ENCODE measurements at places on chromosomes 5 and 9.

GRCh38 chr5:88691230-88691582 is 191.8 kb downstream of the MEF2C start:
- no peak for DNase-seq

DNA sequence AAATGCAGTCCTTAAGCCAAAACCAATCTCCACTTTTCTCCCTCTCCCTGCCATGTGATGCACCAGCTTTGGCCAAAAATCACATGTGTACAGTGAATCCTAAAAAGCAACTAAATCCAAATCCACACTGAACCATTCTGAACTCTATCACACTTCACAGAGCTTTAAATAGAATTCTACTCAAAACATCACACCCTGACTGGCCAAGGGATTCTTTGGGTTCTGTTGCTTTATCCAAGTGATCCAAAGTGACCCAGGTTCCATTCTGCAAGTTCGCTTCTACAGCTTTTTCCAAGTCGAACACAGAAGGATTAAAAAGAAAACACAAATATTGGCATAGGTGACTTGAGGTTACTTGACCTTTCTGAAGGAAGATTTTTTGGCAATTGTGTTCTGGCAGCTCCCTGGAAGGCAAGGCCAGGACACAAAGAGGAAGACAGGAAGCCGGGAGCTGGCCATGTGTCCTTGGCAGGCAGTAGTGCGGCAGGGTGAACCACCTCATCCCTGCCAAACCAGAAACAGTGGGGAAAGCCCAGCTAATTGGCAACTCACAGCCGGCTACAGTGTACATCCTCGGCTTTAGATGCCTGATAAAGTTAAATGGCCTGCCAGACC is 115.0 kb downstream of the NFIB start:
- no peak for DNase-seq

DNA sequence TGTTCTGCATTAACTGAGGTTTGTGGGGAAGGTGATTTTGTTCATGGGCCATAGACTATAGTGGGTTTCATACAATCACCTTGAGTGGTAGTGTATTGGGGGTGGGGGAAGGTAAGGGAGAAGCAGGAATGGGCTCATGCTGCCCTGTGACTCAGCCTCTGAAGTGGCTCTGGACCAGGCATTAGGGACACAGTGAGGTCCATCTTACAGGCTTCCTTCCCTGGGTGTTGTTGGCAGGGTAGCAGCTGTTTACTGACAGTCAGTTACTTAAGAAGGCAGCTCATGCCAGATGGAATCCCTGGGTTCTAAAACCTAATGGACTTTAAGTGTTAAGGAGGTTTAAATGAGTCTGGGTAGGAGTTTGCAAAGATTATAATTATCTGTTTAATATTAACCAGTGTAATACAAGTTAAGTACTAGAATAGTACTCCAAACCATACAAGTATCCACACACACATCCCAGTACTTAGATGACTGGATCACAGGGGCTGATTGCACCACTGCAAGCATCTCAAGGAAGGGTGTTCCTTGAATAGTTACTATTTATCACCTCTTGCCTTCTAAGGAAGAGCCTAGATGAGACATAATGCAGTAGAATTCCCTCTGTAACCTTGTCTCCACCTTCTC is 59.3 kb downstream of the CAST start:
- DNase-seq = no peak

GRCh38 chr9:31040564-31040963 is 1343.9 kb upstream of the ACO1 start:
- DNase-seq = no peak

DNA sequence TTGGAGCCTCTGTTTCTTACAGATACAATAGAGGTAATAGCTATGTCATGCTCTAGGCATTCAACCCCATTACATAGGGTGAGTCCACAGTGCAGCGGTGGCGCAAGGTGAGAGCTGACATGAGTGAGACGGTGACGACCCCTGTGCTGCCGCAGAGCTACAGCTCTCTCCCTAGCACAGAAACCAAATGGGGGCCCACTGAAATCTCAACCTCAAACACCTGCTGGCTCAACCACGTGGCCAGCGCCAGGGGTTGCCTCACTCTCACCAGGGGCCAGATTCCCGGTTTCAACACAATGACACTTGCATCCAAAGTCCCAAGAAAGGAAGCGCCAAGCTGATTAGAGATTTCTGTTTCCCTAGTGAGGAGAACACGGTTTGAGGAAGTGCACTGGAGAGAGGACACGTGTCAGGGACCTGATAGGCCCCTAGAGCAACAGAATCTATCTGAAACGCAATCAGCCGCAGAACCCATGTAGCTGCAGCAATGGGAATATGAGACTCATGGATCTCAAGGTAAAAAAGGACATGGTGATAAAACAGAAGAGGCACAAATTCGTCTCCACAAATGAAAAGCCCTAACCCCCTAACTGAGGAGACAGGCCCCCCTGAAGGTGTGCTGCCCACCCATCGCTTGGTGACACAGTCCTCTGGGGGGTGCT is 114.3 kb downstream of the CRB2 start:
- no peak for DNase-seq

DNA sequence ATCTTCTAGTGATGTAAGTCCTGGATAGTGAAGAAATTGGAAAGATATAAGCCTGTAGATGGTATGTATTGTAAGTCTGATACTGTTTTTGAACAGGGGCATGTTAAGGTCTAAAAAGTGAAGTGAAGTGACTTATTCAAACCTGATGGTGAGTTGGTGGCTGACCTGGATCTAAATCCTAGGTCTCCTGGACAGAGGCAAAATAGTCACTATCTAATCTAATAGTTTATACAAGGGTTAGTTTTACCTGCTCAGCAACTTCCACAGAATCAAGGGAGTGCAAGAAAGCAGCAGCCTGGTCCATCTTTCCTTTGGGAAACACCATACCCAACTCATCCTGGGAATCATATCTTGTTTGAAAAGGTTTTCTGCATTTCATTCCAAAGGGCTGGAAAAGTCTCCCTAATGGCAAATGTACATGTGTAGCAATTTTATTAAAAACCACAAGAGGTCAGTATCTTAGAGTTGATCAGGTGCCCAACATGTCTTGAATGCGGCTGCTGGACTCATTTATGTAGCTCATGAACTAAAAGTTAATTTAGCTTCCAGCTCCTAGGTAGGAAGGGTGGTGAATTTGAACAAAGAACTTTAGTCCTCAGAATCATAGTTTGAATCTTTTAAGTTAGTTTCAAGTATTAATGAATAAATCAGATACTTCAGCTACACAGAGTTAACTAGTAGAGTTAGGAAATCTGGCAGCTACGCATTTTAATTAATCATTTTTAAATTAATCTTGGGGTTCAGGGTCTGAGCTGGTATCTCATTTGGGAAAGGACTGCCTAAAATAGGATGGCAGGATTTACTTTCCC is 26.0 kb downstream of the SKP2 start:
- DNase-seq = no peak

- DNase-seq = no peak
Observed at GRCh38 chr5:15948190-15948589, 231.4 kb downstream of the MARCHF11 start.

GRCh38 chr5:179914032-179914755 is 6.5 kb upstream of the TBC1D9B start:
- DNase-seq = no peak

DNA sequence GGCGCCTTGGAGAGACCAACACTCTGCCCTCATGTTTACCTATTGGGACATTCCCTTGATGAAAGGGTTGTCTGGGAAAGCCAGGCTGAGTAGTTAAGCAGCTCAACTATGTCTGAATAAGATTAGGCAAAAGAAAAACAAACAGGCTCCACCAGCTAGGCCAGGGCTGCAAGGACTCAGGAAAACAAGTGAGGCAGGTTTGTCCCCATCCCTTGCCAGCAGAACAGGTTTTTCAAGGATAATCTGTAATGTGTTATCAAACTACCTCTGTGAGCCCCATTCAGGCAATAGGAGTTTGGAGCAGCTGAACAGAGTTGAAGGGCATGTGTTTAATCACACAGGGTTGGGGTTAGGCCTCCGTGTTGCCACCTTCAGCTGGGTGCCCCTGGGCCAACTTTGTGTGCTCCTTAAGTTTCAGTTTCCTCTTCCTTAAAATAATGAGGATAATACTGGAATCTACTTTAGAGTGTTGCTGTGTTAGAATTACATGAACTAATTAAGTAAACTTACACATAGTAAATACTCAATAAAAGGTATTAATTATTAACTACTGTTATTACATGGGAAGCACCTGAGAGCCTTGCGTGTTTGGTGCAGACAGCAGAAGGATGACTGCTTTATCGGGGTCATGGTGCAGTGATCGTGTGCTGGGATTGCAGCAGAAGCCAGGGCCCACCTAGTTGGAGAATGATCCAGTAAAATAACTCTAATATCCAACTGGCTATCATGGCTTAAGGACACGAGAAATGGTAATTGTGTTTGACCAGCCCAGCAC is 72.1 kb upstream of the ATP10B start:
- no peak for DNase-seq

DNA sequence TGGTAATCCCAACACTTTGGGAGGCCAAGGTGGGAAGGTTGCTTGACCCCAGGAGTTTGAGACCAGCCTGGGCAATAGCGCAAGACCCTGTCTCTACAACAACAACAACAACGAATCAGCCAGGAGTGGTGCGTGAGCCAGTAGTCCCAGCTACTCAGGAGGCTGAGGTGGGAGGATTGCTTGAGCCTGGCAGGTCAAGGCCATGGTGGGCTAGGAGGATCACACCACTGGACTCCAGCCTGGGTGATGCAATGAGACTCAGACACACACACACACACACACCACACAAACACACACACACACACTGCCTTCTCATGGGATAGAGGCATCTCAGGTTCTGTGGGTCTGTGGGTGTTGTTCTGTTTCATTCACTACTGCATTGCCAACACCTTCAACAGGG is 115.0 kb downstream of the DCP2 start:
- DNase-seq = no peak

- no peak for DNase-seq
Observed at GRCh38 chr5:127434588-127434987, 82.9 kb upstream of the PRRC1 start.

DNA sequence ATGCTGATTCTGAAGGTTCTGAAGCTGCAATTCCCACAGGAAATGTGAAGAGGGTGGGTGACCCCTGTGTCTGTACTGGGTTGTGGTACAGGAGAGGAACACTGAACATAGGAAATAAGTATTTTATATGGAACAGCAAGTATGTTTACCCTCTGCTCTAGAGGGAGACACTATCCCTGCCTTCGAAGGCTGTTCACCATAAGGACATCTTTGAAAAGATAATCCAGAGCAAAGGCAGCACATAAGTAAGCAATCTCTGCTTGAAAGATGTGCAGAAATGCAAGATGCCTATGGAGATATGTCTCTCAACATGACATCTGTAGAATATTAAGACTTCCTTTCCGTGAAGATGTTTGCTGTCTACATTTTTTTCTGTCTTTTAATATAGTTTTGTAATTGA is 184.4 kb upstream of the EFNA5 start:
- DNase-seq = no peak

GRCh38 chr9:6410633-6411032 is 2.4 kb upstream of the UHRF2 start:
- no peak for DNase-seq

- no peak for DNase-seq
Observed at GRCh38 chr5:17769277-17769676, 135.0 kb downstream of the TAF11L14 start.

DNA sequence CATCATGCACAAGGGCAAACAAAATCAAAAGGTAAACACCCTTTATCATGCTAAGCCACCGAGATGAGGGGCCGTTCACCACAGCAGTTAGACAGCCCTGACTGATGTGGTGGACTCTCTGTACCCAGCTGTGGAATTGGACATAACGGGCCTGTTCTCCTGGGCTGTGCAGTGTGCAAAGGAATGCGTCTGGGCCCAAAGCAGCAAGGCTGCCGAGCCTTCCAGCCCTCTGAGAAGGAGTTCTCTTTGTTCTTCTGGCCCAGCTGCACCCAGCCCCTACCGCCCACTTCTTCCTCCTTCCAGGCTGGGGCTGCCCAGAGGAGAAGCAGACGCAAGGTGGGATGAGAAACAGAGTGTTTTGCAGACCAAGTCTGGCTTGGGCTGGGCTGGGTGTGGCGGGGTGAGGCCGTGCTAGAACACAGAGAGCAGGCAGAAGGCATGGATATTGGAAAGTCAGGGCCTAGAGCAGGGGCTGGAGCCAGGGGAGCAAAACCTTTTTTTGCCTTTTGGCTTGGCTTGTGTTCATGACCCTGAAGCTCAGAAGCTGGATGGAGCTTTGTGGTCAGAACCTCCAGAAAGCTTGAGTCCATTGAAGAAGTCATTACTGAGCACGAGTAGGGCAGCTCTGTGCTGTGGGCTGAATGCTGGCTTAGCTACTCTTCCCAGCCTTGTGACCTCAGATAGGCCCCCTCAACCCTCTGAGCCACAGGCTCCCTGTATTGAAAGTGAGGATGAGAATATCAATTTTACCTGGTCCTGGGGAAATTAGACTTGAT is 49.8 kb upstream of the SH3PXD2B start:
- no peak for DNase-seq

DNA sequence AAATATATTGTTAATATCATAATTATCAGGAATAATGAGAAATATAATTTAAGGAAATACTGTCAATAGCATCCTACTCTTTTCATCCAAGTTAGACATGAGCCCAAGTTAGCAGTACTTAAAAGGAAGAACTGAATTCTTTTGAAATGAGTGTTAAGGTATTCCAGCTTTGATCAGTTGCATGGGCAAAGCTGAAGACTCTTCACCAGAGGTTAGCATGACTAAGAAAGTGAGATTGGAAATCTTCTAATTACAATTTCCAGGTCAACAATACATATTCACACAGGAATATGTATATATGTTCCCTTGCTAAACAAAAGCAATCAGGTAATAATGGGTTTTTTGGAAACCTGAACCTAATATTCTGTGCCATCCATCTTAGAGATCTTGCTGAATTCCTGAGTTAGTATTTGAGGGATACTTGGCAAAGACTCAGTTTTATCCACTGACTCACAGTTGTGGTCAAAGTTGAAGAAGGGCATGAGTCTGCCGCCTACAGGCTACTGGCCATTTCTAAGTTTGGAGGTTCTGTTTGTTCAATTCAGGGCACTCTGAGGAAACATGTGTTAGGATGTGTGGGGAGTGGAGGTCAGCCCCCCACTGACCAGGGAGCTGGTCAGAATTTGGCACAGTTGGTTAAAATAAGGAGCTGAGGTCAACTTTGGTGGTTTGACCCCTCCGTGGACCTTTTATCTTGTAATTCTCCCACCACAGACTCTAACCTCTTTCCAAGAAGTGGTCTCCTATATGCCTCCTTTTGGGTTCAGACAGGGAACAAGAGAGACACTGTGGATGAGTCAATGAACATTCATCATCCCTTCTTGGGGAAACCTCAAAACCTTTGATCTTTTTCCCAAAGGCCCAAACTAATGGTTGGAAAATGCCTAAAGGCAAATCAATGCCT is 118.3 kb downstream of the PIK3R1 start:
- no peak for DNase-seq

DNA sequence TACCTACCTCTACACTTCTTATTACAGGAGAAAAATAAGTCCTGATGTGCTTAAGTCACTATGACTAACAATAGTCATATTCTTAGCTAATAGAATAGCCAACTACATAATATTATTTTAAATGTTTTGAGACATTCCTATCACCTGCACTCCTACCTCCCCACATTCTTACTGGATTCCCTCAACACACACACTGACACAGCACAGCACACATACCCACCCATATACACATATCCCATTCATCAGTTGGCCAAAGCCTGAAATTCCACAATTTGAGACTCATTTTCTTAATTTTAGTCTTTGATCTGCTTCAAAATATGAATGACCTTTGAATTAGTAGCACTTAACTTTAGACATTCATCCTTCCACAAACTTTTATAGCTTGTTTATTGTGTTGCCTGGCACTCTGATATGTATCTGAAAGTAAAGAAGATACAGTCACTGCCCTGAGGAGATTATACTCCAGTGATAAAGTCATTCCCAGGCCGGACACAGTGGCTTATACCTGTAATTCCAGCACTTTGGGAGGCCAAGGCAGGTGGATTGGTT is 168.3 kb upstream of the RASA1 start:
- no peak for DNase-seq

GRCh38 chr9:102922526-102922925 is 72.6 kb upstream of the CYLC2 start:
- no peak for DNase-seq
